ENCODE measurements at places on chromosomes 5 and 9.

DNA sequence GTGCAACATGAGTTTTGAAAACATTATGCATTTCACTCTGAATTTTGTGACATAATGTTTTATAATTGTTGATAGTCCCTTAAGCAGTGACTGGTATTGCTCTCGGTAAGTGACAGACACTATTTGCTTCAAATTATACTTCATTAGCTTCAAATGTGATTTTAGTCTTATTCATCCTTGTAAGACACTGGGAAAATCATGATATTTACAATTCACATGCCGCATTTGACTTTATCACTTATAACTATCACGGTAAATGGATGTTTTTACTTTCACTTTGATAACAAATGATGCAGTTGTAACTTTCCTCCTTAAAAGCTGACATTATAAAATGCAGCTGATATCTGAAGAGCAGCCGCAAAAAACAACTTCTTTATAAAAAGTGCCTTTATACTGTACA is 44.1 kb upstream of the ITGA2 start:
- no peak for DNase-seq

GRCh38 chr9:121678501-121679022 is 27.1 kb downstream of the DAB2IP start:
- DNase-seq, result no peak

- DNase-seq, result no peak
Measured at GRCh38 chr5:122493091-122494021, 181.3 kb downstream of the SNCAIP start.

DNA sequence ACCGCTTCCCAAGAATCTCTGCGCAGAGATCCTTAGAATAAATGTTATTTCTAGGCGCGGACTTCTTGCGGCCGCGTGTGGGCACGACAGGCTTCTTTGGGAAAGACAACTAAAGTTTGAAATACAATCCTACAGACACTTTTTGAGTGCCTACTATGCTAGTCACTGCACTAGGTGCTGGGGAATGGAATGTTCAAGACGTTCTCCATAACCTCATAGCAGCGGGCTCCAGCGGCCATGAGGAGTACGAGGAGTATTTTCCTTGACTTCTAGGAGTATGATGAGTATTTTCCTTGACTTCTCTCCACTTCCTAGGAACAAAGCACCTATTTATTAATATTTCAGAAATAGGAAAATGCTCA is 636 bp upstream of the PWWP2A start:
- DNase-seq, result no peak

- DNase-seq, result no peak
Measured at GRCh38 chr9:95615246-95615645, 98.5 kb upstream of the PTCH1 start.

GRCh38 chr9:73348471-73348870 is 196.8 kb downstream of the ANXA1 start:
- no peak for DNase-seq

GRCh38 chr9:72473474-72474261 is 47.7 kb upstream of the TMC1 start:
- DNase-seq, result no peak

DNA sequence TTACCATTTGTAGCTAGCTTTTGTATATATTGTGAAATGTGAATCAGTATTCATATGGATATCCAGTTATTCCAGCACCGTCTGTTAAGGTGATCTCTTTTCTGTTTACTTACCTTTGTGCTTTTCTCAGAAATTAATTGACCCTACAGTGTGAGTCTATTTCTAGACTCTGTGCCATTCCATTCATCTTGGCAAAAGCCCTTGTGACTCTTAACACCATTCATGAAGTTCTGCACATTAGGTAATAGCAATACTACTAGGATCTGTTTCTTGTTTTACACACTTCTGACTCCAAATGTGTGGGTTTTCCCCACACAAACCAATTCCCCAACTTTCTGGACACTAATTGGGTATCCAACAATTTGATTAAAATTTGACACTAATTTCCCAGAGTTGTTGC is 40.4 kb downstream of the SLC12A2 start:
- no peak for DNase-seq

DNA sequence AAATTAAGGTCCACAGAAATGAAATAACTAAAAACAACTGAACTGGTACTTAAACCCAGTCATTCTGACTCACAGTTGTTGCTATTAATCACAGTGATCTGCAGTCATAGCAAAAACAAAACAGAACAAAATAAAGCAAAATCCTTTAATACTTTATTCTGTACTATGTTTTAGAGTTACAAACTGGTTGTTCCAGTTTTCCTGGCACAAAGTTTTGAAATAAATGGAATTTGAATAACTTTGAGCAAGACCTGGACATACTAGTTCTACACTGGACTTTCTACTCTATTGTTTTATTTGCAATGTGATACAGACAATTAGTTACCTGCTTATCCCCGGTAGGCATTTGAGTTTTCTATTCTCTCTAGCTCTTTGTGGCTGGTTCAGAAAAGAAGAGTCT is 147.9 kb downstream of the DMRT2 start:
- DNase-seq, result no peak

DNA sequence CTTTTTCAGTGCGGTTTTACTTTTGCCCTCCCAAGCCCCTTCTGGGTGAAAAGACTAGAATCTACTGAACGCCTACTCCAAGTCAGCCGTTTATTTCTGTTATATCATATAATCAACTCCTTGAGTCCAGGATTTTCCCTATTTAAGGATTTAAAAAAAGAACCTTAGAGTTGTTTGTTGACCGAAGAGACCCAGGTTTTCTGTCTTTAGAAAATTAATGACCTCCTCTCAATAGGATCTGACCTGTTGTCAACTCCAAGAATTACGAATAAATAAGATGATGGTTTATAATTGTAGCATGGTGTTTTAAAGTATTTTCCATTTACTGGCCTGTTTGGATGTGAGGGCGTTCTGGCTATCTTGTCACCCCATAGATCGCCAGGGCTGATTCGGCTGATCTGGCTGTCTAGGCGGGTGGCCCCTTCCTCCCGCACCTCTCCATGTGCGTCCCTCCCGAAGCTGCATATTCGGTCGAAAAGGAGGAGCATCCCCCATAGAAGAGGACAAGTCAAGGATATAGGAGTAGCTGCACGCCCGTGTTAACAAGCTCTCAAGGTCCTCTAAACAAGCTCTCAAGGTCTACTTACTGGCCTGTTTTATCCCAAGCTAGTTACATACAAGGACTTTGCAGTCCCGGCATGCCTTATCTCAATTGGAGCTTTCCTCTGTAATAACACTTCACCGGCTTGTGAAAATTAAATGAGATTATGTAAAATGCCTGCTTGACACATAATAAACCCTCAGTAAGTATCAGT is 1.1 kb upstream of the UBAP2 start:
- DNase-seq, result no peak

DNA sequence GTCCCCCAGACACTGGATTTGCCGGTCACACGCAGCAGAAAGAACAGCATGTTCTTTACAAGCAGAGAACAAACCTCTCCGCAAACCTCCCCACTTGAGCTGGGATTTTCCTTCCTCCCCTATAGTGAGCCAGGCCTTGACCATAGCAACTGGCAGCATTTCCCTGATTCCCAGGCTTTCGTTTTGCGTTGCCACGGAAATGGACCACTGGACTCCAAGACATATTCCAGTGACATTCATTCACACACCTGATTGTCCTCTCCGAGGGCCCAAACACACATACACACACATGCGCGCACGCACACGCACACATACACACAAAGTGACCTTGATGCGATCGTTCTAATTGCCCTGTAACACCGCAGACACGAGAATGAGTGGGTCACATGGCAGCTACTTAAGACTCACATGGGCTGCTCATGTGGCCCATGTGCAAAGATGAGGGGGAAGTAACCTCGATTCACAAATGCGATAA is 80.9 kb upstream of the CPEB4 start:
- no peak for DNase-seq

- DNase-seq, result no peak
Measured at GRCh38 chr5:10724781-10725507, 36.1 kb downstream of the DAP start.

GRCh38 chr5:171528036-171528435 is 108.6 kb downstream of the FGF18 start:
- no peak for DNase-seq

DNA sequence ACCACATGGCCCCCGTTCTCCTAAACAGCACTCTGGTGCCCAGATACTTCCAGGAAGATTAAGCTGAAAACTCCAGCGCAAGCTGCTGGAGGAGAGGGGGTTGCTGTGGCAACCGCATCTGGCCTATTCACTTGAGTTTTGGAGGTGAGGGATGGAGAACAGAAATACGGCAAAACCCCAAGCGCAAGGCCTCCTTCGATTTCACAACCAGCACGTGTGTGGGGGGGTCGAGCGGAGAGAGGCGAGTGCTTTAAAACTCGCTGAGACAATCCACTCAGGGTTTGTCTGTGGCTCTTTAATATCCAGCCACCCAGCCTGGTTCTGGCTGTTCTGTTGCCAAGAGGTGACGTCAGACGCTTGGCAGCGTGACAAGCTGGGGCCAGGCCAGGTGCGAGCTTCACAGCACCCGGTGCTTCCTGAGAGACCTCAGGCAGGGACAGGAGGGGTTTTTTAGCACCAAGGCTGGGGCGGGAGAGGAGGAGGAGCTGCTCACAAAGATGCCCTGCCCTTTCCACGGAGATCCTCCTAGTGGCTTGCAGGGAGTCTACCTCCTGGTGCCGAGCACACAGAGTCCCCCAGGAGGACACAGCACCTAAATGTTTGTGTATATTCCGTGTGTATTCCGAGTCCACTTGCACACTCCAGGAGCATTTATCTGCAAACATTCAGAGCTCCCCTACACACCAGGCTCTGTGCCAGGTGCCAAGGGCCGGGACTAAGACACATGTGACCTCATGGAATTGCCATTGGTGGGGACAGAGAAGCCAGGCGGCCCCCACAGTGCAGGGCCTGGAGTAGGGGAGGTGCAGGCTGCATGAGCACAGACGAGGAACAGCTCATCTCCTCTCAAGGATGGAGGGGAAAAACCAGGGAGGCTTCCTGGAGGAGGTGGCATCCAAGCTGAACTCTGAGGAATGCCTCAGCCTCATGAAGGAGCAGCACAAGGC is 194.6 kb downstream of the OLFM1 start:
- DNase-seq, result no peak

GRCh38 chr5:127892467-127893207 is 189.4 kb downstream of the CCDC192 start:
- no peak for DNase-seq

GRCh38 chr5:55313870-55314617 is 6.3 kb downstream of the MTREX start:
- no peak for DNase-seq

- no peak for DNase-seq
Measured at GRCh38 chr9:89454498-89455355, 43.2 kb downstream of the SEMA4D start.

DNA sequence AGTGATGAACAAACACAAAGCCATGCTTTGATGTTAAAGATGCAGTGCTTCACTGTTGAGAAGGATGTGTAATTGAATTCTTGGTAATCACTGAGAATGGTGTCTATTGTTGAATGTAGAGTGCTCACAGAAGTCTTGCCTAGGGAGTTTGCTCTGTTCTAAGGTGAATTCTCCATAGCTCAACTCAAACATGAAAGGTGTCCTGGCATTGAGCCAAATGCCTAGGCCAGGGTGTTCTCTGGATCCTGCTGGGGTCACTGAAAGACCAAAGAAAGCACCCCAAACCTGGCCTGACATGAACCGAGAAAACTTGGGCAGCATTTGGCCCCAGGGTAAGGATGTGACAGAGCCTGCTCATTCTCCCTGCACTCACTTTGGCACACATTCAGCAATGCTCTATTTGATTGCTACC is 217.3 kb downstream of the ARL15 start:
- no peak for DNase-seq

- no peak for DNase-seq
Measured at GRCh38 chr5:75450069-75450468, 61.4 kb downstream of the CERT1 start.

- DNase-seq, result no peak
Measured at GRCh38 chr9:95942016-95942415, 66.5 kb downstream of the ERCC6L2 start.

- DNase-seq, result no peak
Measured at GRCh38 chr9:7180247-7180646, 422.5 kb downstream of the KDM4C start.

DNA sequence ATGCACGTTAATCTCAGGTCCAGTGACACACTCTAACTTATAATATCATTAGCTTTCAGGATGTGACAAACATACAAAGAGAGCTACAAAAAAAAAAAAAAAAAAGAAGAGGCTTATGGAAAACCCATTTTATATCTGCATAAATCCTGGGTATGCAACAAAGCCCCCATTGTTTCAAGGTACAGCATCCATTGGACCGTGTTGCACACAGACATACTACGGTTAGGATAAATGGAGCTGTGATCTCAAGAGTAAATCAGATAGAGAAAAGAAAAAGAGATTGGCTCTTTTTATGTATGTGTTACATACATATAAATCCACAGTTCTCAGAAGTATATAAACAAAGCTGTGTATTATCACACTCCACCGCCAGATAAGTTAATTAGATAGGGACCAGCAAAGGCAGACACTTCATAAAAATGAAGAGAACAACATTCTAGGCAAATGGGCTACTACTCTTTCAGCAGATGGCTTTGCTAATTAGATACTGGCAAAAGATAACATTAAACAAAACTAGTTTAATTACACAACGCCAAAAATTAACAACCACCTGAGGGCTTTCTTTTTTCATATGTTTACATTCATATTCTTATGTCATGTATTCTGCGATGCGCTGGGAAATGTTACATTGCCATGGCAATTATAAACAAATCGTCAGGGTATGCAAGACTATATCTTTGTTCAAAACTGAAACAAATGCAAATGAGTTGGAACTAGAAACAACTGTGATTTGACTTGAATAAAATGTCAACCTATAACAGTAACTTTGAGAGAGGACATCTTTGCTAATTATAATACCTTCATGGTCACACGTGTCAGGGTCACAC is 304.2 kb downstream of the SEMA5A start:
- DNase-seq, result no peak

DNA sequence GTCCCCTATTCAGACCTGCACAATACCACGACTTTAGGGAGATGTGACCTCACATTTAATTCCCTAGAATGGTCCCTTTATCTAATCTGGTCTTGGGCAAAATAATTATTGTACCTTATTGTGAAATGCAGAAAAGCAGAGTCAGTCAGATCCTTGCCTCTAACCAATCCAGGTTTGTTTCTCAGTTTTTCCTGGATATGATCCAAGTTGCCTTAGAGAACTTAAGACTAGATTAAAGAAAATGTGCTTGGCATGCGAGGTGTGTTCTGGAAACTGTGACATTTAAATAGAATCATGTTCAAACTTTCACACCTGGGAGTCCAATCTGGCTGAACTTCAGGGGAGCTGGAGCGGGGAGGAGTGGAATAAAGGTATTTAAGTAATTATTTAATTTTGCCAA is 696.2 kb downstream of the DNAH5 start:
- no peak for DNase-seq

DNA sequence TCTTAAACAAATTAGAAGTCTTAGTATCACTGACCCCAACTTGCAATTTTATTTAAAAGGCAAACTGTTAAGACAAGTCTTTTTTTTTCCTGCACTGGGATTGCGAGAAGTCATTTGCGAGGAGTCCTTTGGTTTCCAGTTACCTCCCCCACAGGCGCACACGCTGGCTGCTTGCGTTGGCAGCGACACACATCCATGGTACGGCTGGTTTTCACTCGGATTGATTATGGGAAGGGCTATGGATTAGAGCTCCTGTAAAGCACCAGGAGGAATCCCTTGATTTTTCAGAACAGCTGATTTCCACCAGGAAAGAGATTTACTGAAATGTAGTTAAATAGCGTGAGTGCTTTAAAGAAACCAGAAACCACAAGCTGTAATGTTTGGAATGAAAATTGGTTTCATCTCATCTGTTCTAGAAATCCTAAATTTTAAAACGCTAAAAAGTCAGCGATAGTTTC is 737 bp downstream of the SLC1A3 start:
- no peak for DNase-seq
